ENCODE measurements at places on chromosomes 1 and 21.

DNA sequence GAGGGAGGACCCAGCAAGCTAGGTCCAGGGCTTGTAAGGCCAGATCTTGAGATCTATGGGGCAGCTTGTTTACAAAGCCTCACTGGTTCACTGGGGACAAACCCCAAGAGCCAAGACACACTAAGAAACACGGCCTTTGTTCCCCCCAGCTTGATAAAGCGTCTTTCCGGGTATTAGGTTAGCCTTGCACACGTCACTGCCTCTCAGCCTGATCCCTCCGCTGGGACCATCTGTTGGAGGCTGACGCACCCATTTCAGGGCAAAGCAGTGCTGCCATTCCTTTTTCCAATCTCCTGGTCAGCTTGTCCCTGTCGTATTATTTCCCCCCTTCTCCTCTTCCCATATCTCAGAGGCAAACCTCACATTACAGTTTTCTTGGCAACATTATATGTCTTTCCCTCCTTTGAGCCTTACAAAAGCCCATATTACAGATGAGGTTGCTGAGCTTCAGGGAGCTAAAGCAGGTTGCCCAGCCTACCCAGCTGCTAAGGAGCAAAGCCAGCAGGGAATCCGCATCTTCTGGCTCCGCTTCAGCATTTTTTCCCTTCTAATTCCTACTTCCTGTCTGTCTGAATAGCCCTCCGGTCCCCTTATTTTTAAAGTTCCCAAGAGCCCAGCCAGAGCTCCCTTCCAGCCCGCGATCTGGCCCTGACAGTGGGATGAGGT is 4.1 kb downstream of the HEYL start:
- H3K27me3 ChIP-seq, result no peaks in the 10 kb centered on the region
- H3K4me1 ChIP-seq, result peaks cover 83% of the 10 kb centered on the region
- no peak for DNase-seq
- H3K4me3 ChIP-seq, result peak overlapping the region; percentile 86
- peak overlapping the region; percentile 90 for H3K27ac ChIP-seq

DNA sequence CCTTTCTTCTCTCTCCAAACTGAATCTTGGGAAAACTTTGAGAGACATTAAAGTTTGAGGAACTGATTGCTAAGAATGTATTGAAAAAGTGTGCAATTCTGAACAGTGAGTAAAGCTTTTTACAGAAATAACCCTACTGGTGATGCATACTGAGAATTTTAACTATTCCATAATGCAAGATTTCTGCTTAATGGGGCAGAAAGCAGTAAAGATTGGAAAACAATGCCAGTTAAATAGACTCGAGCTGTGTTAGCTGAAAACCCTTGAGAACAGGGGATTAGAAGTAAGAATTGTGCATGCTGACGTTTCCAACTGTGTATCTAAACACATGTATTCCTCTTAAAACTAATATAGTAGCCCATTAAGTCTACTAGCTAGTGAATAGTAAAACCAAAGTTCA is 1500.2 kb upstream of the PRMT6 start:
- DNase-seq, result no peak
- no peak overlapping the region for H3K27ac ChIP-seq
- H3K27me3 ChIP-seq, result no peaks in the 10 kb centered on the region
- no peaks in the 10 kb centered on the region for H3K36me3 ChIP-seq
- H3K4me1 ChIP-seq, result no peaks in the 10 kb centered on the region

DNA sequence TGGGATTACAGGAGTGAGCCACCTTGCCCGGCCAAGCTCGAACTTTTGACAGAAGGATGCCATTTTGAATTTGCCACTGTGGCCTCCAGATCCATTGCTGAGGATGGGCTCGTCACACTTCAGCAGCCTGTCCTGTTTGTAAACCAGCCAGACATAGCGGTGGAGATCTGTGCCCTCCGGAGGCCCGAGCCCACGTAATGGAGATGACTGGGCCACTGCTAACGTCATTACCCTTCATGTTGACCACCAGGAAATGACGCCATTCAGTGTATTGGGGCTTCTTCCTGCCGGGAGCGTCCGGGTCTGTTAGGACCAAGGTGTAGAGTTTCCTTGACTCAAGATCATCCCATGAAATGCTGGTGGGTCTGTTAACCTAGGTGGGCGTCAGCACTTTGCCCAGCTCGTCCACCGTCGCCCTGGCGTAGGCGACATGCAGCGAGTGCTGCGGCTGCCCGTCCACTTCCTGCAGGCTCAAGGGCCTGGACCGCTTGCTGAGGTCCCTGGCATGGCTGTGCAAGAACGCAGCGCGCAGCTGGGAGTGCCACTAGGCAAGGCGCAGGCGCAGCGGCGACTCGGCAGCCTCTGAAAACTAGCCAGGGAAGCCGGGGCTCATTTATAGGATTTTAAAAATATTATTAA is 40.8 kb downstream of the PTPRC start:
- no peak overlapping the region for H3K27ac ChIP-seq
- DNase-seq, result no peak
- H3K36me3 ChIP-seq, result no peaks in the 10 kb centered on the region
- H3K27me3 ChIP-seq, result no peaks in the 10 kb centered on the region
- H3K4me3 ChIP-seq, result no peak overlapping the region
- H3K4me1 ChIP-seq, result no peaks in the 10 kb centered on the region

- H3K4me3 ChIP-seq, result peak overlapping the region; percentile 75
- peak overlapping the region; percentile 98 for H3K27ac ChIP-seq
- no peaks in the 10 kb centered on the region for H3K27me3 ChIP-seq
- H3K36me3 ChIP-seq, result no peaks in the 10 kb centered on the region
- DNase-seq, result no peak
Observed at GRCh38 chr21:45973475-45974072, 8.0 kb upstream of the COL6A1 start.

DNA sequence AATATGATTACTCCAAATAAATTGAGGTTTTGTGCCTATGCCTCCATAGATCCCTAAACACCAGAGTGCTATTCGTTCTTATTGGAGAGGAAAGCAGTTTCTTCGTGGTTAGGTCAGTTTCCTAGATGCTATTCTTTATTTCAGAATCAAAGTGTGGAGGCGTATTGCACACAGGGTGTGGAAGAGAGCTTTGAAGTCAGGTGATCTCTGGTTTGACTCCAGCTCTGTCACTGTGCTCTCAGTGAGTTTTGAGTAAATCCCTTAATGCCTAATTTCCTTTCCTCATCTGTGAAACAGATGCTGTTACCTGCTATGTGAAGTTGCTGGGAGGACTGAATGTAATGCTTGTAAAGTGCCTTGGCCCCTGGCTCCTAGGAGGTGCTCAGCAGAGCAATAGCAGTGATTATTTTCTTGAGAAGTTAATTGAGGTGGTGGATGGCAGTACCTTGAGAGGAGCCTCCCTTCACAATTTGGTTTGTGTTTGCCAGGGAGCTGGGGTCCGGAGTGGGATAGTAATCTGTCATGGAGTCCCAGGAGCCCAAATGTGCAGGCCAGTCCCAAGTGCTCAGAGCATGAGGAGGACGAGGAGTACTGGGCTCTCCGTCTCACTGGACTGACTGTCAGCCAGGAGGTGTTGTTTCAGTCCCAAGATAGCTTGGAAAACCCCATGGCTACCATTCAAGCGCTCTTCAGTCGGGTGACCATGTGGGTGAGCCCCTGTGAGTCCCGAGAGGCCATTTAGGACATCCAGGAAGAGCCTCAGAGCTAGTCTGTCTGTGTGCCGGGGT is 14.9 kb downstream of the NTPCR start:
- no peaks in the 10 kb centered on the region for H3K27me3 ChIP-seq
- peaks cover 16% of the 10 kb centered on the region for H3K4me1 ChIP-seq
- H3K36me3 ChIP-seq, result no peaks in the 10 kb centered on the region
- H3K27ac ChIP-seq, result no peak overlapping the region
- DNase-seq, result no peak

DNA sequence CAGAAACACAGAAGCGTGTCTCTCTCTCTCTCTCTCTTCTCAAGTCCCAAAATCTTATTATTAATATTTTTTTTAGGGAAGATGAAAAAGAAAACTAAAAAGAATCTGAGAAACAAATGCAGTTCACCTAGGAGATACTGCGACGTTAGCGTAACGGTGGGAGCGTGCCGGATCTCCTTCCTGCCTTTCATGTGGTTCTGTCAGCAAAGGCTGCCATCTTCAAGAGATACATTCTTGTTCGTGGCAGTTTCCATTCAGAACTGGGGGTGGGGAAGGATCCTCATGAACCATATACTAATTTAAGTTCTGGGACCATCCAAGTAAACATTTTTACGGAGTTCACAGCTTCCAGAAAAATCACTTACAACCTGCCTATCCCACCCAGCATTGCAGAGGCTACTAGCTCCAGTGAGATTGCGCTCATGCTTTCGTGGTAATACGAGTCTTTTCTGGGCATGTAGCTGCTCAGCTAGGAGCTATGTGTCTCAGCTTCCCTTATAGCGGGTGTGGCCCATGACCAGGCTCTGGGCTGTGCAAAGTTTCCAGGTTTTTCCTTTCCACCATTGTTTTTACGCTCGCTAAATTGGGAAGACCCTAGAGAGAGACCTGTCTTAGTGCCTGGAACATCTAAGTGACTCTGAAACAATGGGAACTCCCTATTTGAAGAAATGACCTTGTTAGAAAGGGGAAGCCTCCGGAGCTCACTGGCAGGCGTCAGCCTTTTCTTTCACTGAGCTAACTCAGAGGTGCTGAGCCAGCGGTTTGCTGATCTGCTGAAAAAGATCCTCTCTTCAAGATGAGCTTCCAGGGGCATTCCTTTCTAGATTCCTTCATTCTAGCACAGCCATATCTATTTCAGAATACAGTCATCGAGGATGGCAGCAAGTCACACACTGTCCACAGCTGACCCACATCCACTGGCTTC is 17.3 kb downstream of the SLAMF1 start:
- H3K27ac ChIP-seq, result no peak overlapping the region
- H3K4me1 ChIP-seq, result no peaks in the 10 kb centered on the region
- no peaks in the 10 kb centered on the region for H3K36me3 ChIP-seq

GRCh38 chr1:205598841-205599668 is 32.8 kb downstream of the ELK4 start:
- H3K27ac ChIP-seq, result peak overlapping the region; percentile 77
- peak overlapping the region; percentile 9 for H3K4me3 ChIP-seq
- no peaks in the 10 kb centered on the region for H3K27me3 ChIP-seq
- DNase-seq, result peak; percentile 47
- peaks cover 25% of the 10 kb centered on the region for H3K4me1 ChIP-seq

GRCh38 chr1:9317591-9318417 is 25.1 kb downstream of the SPSB1 start:
- no peak for DNase-seq
- peak overlapping the region; percentile 55 for H3K27ac ChIP-seq
- peak overlapping the region; percentile 14 for H3K4me3 ChIP-seq
- no peaks in the 10 kb centered on the region for H3K36me3 ChIP-seq
- peaks cover 98% of the 10 kb centered on the region for H3K4me1 ChIP-seq

DNA sequence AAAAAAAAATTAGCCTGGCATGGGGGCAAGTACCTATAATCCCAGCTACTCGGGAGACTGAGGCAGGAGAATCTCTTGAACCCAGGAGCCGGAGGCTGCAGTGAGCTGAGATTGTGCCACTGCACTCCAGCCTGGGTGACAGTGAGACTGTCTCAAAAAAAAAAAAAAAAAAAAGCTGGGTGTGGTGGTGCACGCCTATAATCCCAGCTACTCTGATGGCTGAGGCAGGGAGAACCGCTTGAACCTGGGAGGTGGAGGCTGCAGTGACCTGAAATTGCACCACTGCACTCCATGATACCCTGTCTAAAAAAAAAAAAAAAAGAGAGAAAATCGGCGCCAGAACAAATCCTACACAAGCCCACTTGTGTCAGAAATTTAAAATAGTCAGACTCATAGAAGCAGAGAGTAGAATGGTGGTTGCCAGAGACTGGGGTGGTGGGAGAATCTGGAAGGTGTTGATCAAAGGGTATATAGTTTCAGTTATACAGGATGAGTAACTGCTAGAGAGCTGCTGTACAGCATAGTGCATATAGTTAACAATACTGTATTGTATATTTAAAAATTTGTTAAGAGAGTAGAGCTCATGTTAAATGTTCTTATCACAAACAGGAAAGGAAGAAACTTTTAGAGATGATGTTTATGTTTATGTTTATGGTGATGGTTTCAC is 9.6 kb downstream of the DIP2A start:
- no peaks in the 10 kb centered on the region for H3K36me3 ChIP-seq
- H3K4me1 ChIP-seq, result no peaks in the 10 kb centered on the region
- no peak overlapping the region for H3K27ac ChIP-seq
- H3K4me3 ChIP-seq, result no peak overlapping the region
- DNase-seq, result no peak

GRCh38 chr1:85611856-85612255 is 31.3 kb downstream of the CCN1 start:
- no peaks in the 10 kb centered on the region for H3K36me3 ChIP-seq
- no peak for DNase-seq
- H3K27ac ChIP-seq, result peak overlapping the region; percentile 63
- no peaks in the 10 kb centered on the region for H3K27me3 ChIP-seq
- no peak overlapping the region for H3K4me3 ChIP-seq

DNA sequence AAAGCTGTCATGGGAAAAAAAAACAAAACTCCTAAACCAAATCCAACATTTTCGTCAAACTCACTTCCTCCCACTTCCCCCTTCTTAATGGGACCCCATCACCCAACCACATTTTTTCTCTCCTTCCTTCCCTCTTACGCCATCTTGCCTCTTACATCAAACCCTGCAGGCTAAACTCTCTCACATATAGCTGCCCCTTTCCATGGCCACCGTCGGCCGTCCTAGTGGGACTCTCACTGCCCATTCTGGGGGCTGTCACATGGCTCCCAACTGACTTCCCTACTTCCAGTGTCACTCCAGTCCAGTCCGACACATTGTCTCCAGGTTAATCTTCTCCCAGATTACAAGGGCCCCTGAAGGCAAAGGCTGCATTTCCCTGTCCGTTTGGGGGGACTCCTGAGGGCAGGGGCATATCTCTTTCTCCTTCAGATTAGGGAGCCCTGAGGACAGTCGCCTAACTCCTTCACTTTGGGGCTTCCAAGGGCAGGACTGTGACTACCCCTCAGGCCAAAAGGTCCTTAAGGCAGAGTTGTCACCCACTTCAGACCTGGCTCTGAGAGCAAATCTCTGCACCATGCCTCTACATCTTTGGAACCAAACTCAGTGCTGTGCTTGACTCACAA is 658 bp downstream of the UBXN11 start:
- peak overlapping the region; percentile 80 for H3K4me3 ChIP-seq
- DNase-seq, result no peak

DNA sequence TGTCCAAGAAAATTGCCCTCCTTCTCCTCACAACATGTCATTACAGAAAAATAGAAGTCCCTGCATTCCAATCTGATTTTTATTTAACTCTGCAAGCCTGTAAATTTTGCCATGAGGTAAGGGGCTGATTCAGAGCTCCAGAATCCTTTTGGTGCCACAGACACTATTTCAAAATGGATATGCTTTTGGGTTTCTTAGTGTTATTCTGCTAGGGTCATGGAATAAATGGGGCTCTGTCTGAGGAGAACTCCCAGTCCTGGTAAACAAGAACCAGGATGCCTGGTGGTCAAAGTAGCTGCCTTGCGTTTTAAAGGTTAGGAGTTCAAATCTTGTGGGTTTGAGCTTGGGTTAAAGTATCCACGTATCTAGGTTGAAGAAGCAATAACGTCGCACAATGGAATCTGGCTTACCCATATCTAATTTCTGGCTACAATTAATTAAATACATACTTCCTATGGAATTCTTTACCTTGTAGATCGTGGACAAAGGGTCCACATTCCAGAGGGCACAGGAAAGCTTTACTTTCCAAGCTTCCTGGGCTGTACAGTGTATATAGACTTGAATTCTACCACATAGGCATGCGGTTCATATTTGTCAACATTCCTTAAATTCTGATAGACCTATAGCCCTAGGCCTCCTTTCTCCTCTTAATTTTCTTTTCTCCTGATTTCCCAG is 98.0 kb upstream of the CDC42BPA start:
- H3K4me3 ChIP-seq, result no peak overlapping the region
- no peak for DNase-seq
- H3K36me3 ChIP-seq, result no peaks in the 10 kb centered on the region
- H3K27me3 ChIP-seq, result no peaks in the 10 kb centered on the region

- no peaks in the 10 kb centered on the region for H3K27me3 ChIP-seq
- DNase-seq, result no peak
- H3K4me1 ChIP-seq, result no peaks in the 10 kb centered on the region
- H3K36me3 ChIP-seq, result no peaks in the 10 kb centered on the region
- H3K4me3 ChIP-seq, result no peak overlapping the region
Observed at GRCh38 chr1:214747050-214747635, 144.1 kb downstream of the CENPF start.
